ENCODE measurements at places on chromosomes 4 and X.

GRCh38 chr4:96228463-96228862 is 388.6 kb downstream of the PDHA2 start:
- no peak for DNase-seq

DNA sequence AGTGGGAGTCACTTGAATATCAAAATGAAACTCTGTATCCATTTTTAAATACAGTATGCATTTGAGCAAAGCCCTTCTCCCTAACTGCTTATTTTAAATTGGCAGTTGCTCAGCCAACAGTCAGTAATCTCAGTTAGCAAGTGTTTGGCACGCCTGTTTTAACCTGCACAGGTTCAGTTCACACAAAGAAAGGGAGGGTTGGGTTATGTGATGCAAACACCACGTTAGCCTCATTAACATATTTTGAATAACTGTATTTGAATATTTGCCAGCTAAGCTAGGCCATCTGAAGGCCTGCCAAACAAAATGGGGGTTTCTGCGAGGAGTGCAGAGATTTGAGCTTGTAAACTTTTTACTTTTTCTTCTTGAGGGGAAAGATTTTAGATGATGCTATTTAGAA is 19.8 kb downstream of the GAB1 start:
- DNase-seq: peak; percentile 73

DNA sequence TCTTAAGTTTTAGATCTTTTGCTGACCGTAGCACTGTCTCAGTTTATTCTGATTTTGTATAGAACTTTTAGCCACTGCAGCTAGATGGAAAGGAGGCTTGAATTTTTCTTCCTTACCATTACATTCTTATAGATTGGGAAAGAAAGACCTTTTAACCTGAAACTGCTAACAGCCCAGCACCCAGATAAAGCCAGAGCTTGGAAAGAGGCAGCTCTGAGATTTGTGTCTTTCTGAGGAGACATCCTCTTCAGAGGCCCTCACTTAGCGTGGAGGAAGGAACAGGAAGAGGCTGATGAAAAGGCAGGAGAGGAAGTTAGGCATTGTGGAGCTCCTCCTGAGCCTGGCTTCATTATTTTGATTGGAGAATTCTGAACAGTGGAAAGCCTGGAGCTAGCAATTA is 35.1 kb downstream of the ATG4A start:
- no peak for DNase-seq

DNA sequence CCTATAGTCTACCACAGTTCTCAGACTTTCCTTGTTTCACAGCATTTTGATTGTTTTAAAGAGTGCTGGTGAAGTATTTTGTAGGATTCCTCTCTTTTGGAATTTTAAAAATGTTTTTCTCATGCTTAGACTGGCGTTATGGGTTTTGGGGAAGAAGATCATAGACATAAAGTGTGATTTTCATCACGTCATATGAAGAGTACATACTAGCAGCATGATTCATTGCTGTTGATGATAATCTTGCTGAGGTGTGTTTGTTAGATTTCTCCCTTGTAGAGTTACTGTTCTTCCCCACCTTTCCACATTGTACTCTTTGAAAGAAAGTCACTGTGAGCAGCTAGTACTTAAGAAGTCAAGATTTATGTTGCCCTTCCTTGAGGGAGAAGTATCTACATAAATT is 396.1 kb upstream of the GNPDA2 start:
- DNase-seq: no peak

DNA sequence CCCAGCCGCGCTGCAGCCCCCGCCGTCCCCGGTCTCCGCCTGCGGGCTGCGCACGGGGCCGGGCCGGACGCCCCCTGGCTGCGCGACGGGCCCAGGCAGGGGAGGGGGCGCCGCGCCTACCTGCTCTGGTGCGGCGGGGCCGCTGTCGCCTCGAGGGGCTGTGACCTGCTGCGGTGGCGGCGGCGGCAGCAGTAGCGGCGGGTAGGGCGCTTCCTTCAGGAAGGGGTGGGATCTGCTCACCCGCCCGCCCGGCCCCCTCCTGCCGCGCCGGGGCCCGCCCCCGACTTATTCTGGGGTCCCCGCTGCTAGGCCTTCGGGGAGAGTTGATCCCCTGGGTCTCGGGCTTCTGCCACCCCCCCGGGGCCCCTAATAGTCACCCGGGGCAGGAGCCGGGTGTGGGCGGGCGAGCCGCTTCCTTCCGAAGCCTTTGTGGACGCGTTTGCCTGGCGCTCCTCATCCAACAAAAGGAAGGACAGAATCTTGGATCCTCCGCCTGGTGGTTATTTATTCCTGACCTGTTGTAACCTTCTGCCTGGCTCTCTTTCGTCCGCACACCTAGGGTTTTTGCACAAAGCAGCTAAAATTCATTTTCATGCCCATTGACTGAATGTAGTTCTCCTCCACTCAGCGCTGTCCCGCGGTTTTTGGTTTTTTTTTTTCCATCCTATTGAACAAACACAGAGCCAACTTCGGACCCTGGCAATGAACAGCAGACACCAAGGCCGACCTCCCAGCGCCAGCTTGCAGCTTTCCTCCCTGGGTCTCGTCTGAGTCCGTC is at the start of gene TMEM150C:
TSS of gene TMEM150C (minus strand) at position 203 of the 778 bp plus-strand sequence. CDS start 57,331 bp downstream, outside the sequence.
- no peak for DNase-seq

- no peak for DNase-seq
These were observed 33.1 kb downstream of the SLC10A7 start for GRCh38 chr4:146488495-146489174.

DNA sequence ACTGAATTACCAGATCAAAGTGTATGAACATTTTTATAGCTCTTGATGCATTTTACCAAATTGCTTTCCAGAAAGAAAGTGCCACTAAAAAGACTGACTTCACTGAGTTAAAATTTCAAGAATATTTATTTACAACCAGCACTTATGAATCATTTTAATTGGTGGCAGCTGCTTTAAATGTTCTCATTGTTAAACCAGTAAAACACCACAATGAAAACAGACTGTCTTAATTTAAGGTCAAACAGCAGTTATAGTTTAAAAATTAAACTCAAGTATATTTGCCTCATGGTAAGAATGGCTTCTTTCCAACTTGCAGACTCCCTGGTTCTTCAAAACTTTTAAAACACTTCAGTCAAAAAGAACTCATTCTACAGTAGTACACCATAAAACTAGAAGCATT is 36.9 kb downstream of the AMMECR1 start:
- DNase-seq: no peak

DNA sequence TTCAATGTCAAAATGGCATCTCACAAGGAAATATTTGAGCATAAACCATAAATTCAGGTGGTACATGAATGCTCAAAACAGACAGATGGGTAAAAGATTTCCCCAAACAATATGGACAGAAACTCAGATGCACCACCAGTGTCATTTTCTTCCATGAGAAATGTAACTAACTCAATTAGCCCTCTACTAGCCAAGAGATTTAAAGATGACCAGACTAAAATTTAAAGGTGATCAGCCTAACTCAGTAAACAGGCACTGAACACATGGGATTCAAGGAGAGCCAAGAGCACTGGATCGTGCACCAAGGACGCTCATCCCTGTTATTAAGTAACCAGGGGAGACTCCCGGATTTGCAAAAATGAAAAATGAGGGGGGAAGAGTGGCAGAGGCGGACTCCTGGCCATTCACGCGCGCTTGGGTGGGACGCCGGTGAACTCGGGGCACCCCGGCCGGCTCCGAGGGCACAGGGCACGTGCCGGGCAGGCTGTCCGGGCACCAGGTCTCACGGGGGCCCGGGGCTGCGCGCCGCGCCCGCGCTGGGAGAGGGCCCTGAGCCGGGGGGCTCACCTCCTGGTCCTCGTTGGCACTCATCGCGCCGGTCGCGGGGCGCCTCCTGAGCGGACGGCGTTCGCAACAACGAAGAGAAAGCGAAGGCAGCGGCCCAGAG is 490 bp downstream of the RWDD4 start:
- DNase-seq: no peak

GRCh38 chr4:53816561-53816960 is 225.3 kb upstream of the LNX1 start:
- DNase-seq: no peak

GRCh38 chr4:125421547-125421946 is 106.8 kb downstream of the FAT4 start:
- DNase-seq: no peak

- no peak for DNase-seq
These were observed 127.3 kb downstream of the AFAP1 start for GRCh38 chr4:7812231-7812857.

All from epithelial cell of prostate (primary cell).